ENCODE measurements at places on chromosomes 4 and X.

DNA sequence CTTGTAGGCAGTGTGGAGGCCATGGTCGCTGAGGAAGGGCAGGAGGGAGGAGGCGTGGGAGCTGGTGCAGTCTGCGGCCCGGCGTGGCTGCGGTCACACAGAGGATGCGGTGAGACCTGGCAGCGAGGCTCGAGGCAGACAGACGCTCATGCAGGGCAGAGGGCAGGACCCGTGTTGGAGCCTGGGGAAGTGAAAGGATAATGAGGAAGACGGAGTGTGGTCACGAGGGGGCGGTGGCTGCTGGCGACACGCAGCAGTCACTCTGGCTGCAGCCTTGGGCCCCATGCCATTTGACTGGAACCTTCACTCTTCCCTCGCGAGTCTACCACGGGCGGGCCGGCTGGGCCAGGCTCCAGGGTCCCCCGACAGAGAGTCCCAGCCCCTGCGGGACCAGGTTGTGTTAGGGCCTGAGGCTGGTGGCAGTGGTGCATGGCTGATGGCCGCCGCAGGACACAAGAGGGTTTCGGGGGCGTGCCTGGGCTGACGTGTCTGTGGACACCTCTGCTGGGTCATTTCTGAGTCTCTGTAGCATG, 68.8 kb upstream of the HGFAC start:
- peak; percentile 41 for DNase-seq

DNA sequence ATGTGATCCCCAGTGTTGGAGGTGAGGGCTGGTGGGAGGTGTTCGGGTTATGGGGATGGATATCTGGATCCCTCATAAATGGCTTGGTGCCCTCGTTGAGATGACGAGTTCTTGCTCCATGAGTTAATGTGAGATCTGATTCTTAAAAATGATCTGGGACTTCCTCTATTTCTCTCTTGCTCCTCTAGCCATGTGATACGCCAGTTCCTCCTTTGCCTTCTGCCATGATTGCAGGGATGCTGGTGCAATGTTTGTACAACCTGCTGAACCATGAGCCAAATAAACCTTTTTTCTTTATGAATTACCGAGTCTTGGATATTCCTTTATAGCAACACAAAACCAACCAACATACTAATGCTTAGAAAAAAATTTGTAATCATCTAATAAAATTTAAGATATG, 56.6 kb downstream of the STAP1 start:
- DNase-seq, result no peak

DNA sequence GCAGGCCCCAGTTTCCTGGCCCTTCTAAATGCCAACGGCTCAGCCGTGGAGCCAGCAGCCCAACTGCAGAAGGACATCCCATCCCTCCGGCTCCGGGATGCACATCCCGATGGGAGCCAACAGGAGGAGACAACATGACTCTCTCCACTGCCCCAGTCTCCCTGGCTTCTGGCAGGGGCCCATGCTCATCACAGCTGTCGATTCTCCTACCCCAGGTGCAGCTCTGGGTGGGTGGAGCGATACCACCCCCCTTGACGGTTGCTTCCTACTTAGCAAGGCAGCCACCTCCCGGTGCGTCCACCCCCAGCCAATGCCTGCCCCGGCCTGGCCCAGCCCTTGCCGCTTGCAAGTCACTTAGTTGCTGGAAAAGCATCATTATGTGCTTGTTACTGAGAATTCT, 19.5 kb downstream of the ZNF275 start:
- no peak for DNase-seq

DNA sequence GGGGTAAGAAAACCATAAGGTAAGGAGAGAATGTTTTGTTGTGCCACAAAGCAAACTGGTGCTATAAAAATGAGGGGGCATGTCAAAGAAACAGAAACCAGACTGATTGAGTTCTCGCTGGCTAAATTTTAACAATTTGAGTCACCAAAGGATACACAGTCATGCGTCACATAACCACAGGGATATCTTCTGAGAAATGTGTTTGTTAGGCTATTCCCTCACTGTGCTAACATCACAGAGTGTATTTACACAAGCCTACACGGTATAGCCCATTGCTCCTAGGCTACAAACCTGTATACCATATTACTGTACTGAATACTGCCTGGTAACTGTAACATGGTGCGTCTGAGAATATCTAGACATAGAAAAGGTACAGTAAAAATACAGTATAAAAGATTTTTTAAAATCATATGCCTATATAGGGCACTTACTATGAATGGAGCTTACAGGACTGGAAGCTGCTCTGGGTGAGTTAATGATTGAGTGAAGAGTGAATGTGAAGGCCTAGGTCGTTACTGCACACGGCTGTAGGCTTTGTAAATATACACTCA, 50.1 kb downstream of the FBXW7 start:
- no peak for DNase-seq

DNA sequence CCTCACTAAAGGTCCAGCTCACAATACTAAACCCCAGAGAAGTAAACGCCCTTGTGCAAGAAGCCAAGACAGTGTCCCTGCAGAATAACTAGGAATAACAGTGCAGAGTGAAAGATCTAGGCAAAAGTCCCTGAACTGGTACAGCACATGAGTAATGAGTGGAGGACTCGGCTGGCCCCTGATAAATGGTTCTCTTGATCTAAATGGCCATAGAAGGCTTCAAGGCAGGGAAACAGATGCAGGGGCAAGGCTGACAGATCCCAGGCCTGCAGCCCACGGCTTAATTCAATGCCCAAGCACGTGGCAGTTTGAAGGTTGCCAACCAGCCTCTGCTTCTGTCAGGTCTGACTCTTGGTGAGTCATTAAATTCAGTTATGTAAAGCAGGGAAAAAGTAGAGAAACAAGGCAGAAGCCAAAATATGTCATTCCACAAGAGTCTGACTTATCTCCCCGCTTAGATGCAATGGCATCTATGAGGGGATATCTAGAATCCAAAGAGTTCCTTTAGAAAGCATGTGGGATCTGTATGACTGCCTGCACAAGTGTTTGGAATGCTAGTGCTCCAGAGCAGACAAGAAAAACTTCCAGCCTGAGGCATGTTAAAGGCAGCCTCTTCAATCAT, 121.3 kb downstream of the PRDM5 start:
- peak; percentile 14 for DNase-seq

DNA sequence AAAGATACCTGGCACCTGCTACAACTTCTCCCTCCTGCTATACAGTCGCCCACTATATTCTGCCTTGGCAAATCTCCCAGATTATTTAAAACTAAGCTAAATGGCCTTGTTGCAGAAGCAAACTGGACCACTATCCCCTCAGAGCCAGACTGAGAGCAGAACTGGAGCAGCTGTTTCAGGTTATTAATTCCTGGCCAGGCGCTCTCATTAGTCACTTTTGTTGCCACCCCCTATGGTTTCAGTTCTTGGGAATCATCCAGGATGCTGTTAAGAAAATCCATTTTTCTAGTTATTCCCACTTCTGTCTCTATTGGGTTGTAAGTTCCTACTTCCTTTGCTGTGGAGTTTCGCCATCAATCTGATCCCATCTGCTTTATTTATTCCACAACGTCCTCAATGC, 30.1 kb downstream of the ADGRA3 start:
- no peak for DNase-seq

DNA sequence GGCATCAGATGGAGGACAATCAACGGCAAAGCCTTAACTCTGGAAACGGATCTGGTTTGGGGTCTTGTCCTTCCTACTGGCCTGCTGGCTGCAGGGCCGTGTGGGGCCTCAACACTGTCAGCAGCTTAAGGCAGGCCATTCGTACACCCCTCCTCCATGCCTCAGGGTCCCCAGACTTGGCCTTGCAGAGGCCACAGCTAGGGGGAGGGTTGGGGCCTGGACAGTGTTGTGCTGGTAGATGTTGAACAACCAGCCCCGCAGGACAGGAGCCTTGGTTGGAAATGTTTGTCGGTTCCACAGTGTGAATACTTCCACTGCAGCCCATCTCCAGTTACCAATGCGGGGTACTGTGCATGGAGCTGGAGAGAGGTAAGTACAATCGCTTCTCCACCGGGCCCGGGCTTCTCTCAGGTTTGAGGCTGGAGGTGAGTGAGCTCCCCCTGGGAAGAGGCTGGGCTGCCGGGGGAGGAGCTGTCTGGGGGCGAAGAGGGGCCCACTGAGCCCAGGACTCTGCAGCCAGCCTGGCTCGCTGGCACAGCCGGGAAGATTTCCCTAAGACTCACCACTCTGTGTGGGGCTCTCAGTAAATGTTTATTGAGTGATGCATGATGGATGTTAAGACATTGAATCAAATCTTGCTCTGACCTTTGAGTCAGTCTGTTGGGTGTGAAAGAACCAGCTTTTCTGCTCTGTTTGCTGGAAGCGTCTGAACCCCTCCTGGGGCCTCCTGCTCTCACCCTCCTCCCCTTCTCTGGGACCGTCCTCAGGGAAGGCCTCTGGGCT, 19.7 kb upstream of the GPR78 start:
- no peak for DNase-seq

DNA sequence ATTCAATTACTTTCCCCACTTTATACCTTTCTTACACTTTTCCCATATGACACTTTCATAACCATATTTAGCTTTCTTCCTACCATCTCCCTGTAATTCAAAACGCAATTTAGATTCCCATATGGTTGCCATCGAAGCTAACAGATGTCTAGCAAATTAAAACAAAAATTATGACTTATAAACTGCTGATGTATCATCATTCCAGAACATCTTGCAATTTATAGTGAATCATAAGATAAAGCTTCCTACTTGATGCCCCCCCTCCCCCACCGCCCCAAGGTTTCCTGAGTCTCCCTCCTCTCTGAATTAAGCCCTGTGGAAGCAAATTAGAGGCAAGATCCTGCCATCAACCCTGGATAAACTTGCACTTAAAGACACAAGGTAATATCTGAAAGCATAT, 5.4 kb downstream of the TSPAN5 start:
- no peak for DNase-seq

- no peak for DNase-seq
Observed at GRCh38 chr4:34108391-34108790, 2135.9 kb downstream of the ARAP2 start.

DNA sequence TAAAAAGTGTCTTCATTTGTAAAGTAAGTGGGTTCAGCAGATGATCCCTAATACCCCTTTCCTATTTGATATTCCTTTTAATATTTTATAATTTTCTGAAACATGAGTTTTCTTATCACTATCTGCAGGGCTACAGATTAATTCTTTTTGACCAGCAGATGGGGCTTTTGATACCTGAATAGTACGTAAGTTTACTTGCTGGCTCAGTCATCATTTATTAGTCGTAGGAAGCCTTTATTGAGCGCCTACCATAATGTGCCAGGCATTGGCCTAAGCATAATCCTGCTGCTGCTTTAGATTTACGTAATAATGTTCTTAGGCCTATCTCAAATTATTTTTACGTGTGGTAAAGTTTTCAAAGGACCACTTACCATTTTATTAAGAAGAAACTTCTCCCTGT, 33.1 kb downstream of the OSTC start:
- no peak for DNase-seq

GRCh38 chr4:16721613-16722291, 176.7 kb downstream of the LDB2 start:
- no peak for DNase-seq

DNA sequence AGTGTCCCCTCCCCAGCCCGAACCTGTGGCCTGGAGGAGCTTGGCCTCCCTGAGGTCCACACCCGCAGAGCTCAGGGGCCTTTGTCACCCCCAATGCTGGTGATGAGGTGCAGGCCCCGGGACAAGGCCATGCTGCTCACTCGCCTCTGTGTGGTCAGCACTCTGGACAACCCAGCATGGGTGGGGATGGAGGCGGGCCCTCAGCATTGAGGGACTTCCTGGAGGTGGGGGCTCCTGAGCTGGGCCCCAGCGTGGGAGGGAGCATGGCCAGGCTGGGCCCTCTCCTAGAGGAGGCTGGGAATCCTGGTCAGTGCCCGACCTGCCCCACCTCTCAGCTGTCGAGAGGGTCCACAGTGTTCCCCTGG, 30.6 kb downstream of the TACC3 start:
- no peak for DNase-seq

- DNase-seq, result no peak
Observed at GRCh38 chr4:69642961-69643360, 3.5 kb upstream of the UGT2A2 start.

DNA sequence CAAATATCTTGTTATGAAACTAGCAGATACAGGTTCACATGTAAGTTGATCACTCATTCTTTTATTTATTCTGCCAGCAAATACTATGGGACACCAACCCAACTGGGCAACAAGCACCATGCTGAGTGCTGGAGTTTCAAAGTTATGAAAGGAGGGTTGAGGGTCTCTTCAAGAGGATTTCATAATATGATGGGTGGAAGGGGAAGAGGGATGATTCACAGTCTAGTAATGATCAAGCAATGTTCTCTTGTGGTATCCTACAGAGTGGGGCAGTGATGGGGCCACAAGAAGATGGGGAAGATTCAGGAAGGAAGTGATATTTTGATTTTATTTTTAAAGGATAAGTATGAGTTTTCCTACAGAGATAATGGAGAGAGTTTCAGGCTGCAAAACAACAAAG, 46.2 kb upstream of the TXK start:
- DNase-seq, result no peak

DNA sequence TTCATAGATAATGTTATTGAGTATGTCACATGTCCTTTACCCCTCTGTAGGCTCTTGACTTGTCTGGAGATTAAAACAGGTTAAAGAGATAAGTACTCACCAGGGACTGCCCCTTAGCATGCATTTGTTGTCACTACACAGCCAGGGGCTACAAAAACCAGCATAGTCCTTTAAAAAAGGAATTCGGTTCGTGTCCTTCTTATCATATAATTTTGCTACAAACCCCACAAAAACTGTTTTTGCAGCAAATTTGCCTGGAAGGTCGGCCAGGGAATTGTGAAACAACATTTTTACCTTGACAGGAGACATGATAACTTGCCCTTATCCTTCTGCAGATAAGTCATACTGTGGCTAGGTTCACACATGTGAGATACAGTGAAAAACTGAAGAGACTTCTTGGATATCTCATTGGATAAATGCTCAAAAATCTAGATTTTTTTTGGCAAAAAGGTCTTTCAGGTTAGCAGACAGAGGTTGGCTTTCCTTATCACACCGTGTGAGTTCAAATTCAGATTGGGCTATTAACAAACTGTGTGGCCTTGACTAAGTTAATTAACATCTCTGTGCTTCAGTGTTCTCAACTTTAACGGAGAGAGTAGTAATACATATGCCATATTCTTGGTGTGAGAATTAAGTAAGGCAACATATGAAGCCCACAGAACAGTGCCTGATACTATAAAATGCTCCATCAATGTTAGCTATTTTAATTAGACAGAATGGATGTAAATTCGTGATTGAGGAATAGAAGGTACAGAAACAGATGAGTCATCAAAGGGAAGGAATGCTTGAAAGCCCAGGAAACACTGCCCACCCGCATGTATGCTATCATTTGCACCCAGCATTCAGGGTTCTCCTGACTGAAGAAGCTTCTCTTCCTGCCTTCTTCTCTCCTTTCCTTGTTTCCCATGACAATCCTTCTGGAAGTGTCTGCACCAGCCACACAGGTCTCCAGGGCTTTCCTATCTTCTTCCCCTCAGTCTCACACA, 30.0 kb downstream of the FAM9C start:
- no peak for DNase-seq

- no peak for DNase-seq
Observed at GRCh38 chrX:71292669-71293365, 8.7 kb upstream of the ITGB1BP2 start.

Measured in C1 segment of cervical spinal cord (tissue), 14 donors.